Activated CD8-positive, alpha-beta memory T cell treated with anti-CD3 and anti-CD28 coated beads, Interleukin-2, amount 10 ng/mL, durations not matched to agents 7 days and 5 days (primary cell): ENCODE measurements at places on chromosomes 6 and 20. TPM values are rescaled to one million over a fixed set of nuclear protein-coding genes. Genes with fewer than 3 reads are reported as not detected.
A peak's percentile ranks its signal among the peaks of the same experiment; 100 is the strongest.

The PRR18 gene
- not detected for total RNA-seq

The EPHA7 gene
- total RNA-seq: not detected

The BPIFB4 gene
- not detected for total RNA-seq

The EBF4 gene
- 1.3 TPM for total RNA-seq

The POM121L2 gene
- total RNA-seq: not detected

The ZNF391 gene
- 1.3 TPM for total RNA-seq

GRCh38 chr20:54014293-54014926 is 56.0 kb downstream of the BCAS1 start:
- DNase-seq: no peak

DNA sequence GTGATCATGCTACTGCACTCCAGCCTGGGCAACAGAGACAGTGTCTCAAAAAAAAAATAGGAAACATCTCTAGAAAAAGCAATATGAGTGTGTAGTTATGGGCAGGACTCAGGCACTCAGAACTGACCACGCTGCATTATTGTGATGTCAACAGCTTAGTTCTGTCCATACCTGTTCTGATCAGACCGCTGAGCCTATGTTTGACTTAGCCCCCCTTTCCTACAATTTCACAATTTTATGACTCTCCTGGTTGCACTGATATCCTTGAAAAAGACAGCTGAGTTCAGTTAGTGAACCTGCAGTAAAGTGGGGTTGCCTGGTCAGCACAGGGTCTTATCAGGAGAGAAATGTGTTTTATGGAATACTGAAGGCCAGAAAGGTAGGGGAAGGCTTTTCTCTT is 37.8 kb upstream of the PRDM1 start:
- DNase-seq: no peak

GRCh38 chr6:106087548-106088325 is 1.6 kb downstream of the PRDM1 start:
- no peak for DNase-seq

DNA sequence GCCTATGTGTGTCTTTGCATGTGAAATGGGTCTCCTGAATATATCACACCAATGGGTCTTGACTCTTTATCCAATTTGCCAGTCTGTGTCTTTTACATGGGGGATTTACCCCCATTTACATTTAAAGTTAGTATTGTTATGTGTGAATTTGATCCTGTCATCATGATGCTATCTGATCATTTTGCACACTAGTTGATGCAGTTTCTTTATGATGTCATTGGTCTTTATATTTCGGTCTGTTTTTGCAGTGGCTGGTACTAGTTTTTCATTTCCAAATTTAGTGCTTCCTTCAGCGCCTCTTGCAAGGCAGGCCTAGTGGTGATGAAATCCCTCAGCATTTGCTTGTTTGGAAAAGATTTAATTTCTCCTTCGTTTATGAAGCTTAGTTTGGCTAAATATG is 555.2 kb upstream of the BTBD3 start:
- no peak for DNase-seq

- DNase-seq: peak; percentile 80
Measured at GRCh38 chr20:57657535-57658446, 37.6 kb upstream of the ZBP1 start.

GRCh38 chr20:61391812-61392520 is 139.9 kb downstream of the CDH4 start:
- DNase-seq: no peak

DNA sequence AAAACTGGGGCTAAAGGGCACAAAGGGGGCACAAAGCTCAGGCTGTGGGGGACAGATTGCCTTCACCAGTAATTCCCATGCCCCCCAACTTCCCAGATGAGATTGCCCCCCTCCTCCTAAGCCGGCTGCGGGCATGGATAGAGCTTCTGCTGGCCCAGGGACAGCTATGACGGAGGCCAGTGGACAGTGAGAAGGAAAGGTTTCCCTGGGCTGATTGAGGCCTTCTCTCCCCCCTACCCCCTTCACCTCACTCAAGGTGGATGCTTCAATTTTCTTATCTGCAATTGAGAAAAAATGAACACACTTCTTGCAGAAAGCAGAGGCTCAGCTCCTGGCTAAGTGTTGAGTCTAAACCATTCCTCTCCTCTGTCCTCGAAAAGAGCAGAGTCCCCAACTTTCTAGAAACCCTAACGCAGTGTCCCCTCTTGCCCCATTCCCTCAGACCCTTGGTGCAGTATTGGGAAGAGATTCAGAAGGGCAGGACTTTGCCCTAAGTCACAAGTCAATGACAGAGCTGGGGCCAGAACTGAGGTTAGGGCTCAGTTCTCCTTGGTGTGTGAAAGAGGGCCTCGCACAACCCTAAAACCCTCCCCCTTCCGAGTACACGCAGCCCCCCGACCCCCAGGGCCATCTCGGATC is 808 bp downstream of the SDC4 start:
- no peak for DNase-seq

DNA sequence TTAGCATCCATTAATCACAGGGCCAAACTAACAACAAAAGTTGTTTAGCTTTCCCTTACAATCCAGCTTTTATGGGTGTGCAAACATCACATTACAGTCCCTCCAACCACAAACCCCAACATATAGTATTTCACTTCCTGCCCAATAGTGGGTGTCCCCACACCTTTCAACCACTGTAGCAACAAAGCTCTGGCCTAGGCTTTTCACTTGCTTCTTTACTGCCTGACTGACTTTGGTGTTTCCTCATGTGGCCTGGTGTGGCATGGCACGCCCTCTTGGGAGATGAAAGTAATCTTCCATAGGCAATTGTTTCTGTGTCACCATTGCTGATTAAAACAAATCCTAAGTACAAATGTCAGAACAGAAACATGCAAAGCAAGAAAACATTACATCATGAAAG is 46.3 kb downstream of the MCM8 start:
- peak; percentile 86 for DNase-seq

DNA sequence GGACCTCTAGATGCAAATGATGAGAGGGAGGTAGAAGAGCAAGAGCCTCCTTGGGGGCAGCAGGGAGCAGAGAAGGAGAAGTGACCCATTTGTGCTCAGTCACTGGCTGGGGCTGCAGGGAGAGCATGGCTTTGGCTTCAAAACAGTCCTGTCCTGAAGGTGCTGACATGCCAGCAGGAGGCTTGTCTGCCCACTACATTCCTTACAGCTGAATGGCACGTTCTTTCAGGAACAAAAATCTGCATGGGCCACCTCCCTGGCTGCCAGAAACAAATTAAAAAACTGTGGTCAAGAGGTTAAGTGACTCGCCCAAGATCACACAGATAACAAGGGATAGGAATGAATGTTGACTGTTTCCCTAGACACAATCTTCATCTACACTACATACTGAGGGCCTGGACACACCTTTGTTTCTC is 188.8 kb downstream of the HIVEP2 start:
- DNase-seq: no peak

DNA sequence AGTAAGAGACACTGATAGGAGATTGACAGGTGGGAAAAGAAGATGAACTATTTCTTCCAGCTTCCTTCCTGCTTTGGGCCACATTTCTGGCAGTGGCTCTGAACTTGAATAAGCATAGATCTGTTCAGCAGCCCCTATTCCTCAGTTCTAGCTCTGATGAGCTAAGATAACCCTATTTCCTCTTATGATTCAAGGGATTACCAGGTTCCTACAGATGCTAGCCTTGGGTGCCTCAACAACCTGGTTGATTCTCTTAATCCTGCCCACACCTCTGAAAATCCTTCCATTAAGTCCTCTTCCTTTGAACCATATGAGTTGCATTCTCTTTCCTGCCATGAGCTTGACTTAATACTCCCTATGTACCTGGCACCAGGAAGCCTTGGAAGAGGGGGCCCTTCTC is 49.8 kb upstream of the MOCS1 start:
- DNase-seq: no peak

DNA sequence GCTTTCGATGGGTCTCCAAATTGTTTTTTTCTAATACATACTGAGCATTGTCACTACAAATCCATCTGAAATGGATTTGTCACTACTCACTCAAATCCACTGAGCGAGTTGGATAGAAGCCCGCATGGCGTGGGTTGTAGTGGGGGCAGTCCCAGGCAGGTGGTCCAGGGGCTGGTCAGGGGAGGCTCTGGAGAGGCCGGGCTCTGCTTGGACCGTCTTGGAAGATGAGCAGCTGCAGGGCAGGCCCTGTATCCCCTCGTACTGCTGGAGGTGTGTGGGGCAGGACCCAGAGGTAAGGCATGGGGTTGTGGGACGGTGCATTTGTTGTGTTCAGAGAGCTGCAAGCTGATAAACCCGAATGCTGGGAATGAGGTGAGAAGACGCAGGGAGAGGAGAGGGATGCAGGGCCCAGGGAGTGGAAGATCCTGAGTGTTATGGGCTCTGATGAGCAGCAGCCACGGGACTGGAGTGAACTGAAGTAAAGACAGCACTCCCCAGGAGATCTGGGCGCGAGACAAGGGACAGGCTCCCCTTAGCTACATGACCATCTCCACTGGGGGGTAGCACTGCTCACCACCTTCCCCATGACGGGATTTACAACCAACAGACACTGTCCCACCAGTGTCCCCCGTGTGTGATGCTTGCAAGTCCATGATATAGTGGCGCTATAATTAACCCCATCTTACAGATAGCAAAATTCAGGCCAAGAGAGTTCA is 45.9 kb downstream of the PSMG4 start:
- no peak for DNase-seq

DNA sequence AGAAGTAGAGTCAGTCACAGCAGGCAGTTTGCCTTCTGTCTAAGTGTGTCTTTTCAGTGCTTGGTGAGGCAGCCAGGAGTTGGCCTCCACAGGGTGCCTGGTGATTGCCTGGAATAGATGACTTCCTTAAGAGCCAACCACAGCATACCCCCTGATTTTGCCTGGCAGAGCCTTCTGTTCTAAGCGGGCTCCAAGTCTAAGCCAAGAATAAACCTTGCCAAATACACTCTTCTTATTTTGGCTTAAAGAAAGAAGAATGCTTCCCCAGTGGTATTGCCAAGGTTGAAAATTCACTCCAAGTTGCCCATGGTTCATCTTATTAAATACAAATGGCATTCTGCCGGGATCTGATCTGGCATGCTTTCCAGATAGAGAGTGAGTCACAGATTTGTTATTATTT is 1424.8 kb upstream of the EYS start:
- DNase-seq: no peak

GRCh38 chr6:143449714-143450452 is 612 bp downstream of the ADAT2 start:
- peak; percentile 69 for DNase-seq
